ENCODE measurements at places on chromosomes 2 and 18. TPM values are rescaled to one million over a fixed set of nuclear protein-coding genes. Genes with fewer than 3 reads are reported as not detected.

Gene DSC2
- not detected for total RNA-seq

Gene PAX8
- total RNA-seq = 0.69 TPM

GRCh38 chr2:10435820-10436204, 12.3 kb downstream of the ODC1 start:
- DNase-seq = no peak

DNA sequence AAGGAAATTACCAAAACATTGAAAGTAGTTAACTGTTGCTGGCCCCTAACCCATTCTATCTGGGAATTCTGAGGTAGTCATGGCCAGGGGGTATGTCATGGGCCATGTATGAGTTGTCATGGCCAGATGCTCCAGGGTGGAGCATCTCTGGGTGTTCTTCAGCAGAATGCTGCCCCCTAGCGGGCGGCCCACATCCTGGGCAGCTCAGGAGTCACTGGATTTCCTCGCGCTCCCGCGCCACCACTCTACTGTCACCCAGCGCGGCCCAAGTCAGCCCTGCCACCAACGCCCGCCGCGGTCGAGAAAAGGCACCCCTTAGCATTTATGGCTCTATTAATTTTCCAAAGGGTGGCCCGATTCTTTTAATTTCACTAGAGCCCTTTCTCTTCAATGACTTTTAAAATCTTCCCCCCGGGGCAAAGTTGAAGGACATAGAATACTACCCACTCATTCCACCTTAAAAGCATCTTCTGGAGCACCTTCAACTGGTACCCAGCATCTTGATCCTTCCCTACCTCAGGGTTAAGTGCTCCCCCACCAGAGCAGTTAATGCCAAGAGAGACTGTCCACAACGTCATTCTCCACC, 41.6 kb downstream of the PKDCC start:
- peak; percentile 76 for DNase-seq

GRCh38 chr2:140641163-140641562, 1489.7 kb downstream of the LRP1B start:
- DNase-seq = no peak
